ENCODE measurements at places on chromosomes 3 and 15.

GRCh38 chr15:49265911-49266310 lies 95.9 kb downstream of the GALK2 start:
- no peak for DNase-seq

- DNase-seq: no peak
These were observed 10.6 kb downstream of the PIK3CB start for GRCh38 chr3:138824114-138824506.

DNA sequence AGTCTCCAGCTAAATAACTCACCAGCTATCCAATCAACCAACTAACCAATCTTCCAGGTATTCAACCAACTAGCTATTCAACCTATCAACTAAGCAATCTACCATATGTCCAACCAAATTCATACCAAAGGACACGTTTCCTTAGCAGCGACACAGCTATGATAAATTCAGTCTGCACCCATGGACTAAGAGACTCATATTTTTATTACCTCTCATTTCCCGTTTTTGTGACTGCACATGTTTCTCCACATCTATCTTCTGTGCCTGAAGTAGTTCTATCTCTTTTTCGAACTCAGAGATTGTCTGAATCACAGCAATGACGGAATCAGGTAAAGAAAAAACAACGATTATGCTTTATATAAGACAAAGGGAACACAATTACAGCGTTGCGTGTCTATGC lies 34.0 kb upstream of the GNB5 start:
- DNase-seq: no peak

DNA sequence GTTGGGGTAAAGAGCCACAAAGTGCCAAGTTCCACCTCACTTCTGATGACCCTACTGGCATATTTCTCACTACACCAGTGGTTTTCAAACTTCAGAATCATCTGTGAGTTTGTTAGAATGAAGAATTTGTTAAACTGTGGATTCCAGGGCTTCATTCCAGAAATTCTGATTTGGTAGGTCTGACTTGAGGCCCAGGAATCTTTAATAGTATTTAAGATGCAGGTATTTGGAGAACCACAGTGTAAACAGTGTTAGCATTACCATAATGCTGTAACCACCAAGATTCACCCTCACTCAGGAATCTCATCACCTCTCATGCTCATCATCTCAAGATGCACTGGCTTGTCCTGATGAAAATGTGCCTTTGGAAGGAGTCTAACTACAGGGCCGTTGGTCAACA lies 6.0 kb downstream of the KCNMB3 start:
- DNase-seq: no peak

GRCh38 chr3:63116922-63117321 lies 161.2 kb upstream of the SYNPR start:
- no peak for DNase-seq

GRCh38 chr15:45399381-45400212 lies 21.3 kb upstream of the GATM start:
- peak; percentile 60 for DNase-seq

- DNase-seq: no peak
These were observed at the start of gene LRRC3B for GRCh38 chr3:26622621-26623418. TSS of gene LRRC3B (plus strand) at chr3:26622772. CDS start at chr3:26709673, 86,901 bp downstream.

DNA sequence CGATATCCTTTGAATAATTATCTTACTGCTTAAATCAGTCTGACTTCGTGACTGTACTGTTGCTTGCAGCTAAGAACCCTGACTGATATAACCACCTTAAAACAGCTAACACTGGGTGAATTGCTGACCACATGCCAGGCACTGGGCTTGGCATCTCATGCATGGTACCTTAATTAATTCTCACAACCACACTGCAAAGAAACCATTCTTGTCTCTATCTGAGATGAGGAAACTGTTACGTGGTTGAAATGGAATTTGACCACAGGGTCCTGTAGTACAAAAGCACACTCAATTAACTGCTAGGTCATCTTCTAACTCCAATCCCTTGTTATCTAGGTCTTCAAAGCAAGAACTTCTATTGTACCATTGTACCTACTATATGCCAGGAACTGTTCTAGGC lies 92.7 kb upstream of the PRICKLE2 start:
- no peak for DNase-seq

- DNase-seq: no peak
These were observed 65.7 kb downstream of the SYNM start for GRCh38 chr15:99170476-99171065.

Measured in Panc1 (cell line).